ENCODE measurements at places on chromosomes 2 and 18. TPM values are rescaled to one million over a fixed set of nuclear protein-coding genes. Genes with fewer than 3 reads are reported as not detected.

GCG gene
- not detected for total RNA-seq

TFCP2L1 gene
- total RNA-seq: 12.9 TPM

KCNE4 gene
- total RNA-seq: 0.35 TPM

ATF2 gene
- 15.3 TPM for total RNA-seq

NFATC1 gene
- 2.5 TPM for total RNA-seq

LRRFIP1 gene
- 50.8 TPM for total RNA-seq

VSNL1 gene
- total RNA-seq: 21.7 TPM

BOLA3 gene
- total RNA-seq: 124 TPM

DSC3 gene
- total RNA-seq: 148 TPM

Measured in airway epithelial cell (primary cell).